Left renal cortex interstitium (tissue), 4 donors: ENCODE measurements at places on chromosomes 3 and 15. TPM values are rescaled to one million over a fixed set of nuclear protein-coding genes. Genes with fewer than 3 reads are reported as not detected.
A peak's percentile ranks its signal among the peaks of the same experiment; 100 is the strongest.

Gene C3orf49
- 1.2 TPM for polyA plus RNA-seq

GRCh38 chr3:71968544-71968943 lies 183.6 kb upstream of the PROK2 start:
- peak; percentile 37 for DNase-seq

DNA sequence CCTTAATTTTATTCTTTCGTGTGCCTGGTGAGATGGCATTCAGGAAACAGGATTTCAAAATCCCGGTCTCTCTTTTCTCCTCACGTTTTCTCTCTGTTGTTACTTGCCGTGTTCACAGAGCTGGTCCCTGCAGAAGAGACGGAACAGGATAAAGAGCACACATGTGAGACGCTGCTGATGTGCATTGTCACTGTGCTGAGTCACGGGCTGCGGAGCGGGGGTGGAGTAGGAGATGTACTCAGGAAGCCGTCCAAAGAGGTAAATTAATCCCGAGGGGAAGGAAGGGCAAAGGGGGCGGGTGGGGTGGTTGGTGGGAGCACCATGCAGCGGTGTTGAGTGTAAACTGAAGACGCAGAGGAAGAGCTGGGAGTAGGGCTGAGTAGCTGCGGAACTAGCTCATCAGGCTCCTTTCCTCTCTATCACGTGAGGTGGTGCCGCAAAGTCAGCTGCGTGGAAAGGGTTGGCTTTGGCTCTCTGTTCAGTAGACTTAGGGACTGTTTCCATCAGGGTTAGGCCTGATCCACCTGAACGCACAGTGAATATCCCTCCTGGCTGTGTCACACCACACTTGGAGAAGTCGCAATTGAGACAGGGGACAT lies 164.8 kb upstream of the BHLHE40 start:
- DNase-seq: no peak

Gene C15orf62
- polyA plus RNA-seq: 4.9 TPM
